ENCODE measurements at places on chromosomes 5 and 9. TPM values are rescaled to one million over a fixed set of nuclear protein-coding genes. Genes with fewer than 3 reads are reported as not detected.

DNA sequence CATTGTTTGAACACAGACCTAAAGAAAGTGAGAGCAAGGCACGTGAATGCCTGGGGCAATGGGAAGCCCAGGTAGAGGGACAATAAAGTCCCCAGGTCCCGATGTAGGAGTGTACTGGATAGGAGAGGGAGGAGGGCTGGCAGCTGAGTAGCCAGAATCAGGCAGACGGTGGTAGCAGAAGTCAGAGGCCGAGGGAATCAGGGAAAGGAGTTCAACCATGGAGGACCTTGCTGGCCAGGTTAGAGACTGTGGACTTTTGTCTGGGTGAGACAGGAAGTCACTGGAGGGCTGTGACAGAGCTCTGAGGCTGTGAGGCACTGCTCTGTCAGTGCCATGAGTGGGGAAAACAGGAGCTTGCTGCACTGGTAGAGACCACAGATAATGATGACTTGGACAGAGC is 248.2 kb downstream of the EFNA5 start:
- DNase-seq = no peak

DNA sequence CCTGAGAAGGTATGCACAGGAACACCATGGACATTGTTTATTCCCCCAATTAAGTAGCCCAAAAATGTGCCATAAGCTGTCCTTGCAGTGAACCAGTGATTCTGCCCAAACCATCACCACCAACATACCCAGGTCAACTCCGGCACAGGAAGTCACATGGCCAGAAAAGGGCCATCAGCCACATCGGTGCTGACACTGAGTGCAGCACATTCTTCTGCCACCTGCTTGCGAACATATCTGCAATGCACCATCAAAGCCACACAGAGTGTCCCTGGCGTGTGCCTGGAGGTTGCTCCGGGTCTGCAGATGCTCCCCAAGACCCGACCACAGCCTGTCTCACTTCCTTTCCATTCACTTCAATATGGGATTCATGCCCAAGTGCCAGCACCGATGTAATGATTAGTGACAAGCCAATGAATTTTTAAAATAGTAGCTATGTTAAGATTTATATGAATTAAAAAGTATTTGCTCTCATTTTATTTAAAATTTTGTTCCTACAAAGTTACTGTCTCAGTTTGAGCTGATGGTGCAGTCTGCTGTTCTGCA is 37.6 kb downstream of the SYK start:
- DNase-seq = no peak

DNA sequence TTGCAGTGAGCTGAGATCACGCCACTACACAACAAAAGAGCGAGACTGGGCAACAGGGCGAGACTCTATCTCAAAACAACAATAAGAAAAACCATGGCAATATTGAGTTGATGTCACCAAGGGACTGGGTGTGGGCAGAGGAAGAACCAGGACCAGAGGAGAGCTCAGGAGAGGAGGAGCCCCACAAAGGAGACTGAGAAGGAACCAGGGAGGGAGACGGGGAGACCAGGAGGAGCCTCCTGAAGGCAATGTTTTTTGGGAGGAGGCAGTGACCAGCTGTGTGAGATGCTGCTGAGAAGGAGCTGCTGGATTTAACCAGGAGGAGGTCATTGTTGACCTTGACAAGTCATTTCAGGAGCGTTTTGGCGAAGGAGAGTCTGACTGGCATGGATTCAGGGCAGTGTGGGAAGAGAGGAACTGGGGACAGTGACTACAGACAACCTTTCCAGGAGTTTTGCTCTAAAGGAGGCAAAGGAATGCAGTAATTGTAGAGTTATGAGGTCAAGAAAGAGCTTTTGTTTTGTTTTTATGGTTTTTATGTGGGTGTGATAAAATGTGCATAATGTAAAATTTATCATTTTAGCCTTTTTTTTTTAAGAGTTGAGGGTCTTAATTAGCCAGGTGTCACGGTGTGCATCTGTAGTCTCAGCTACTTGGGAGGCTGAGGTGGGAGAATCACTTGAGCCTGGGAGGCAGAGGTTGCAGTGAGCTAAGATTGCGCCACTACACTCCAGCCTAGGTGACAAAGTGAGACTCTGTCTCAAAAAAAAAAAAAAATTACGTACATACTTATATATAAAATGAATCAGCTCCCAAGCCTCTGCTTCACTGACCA is 17.9 kb downstream of the TRUB2 start:
- no peak for DNase-seq

DNA sequence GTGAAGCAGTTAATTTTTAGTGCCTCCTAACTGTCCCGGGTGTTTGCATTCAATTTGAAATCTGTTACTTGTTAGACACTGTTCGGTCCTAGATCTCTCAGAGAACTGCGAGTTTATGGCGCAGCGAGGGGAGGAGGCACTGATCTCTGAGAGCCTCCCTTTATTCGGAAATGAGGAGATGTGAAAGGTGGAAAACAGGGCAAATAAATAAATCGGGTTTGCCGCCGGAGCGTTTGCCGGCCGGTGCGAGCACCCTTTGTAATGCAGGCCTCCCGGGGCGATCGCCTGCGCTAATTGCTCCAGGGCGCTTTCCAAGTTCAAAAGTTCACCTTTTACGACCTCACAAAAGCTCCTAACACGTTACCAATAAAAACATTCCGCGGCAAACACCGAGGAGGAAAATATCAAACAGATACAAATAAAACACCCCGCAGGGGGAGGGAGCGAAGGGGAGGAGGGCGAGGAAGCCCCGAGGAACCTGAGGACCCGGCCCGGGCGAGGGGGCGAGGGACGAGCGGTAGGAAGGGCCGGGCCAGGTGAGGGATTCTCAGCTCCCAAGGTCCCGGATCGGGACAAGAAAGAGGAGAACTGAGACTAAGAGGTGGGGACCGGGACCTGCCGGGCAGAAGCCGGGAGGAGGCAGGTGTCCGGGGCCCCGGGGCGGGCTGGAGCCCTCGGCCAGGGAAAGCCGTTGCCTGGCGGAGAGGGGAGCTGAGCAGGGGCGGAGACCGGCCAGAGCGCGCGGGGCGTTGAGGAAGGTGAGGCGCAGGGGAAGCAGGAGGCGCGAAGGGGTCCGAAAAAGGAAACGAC is 1.4 kb downstream of the NR6A1 start:
- DNase-seq = peak; percentile 36

DNA sequence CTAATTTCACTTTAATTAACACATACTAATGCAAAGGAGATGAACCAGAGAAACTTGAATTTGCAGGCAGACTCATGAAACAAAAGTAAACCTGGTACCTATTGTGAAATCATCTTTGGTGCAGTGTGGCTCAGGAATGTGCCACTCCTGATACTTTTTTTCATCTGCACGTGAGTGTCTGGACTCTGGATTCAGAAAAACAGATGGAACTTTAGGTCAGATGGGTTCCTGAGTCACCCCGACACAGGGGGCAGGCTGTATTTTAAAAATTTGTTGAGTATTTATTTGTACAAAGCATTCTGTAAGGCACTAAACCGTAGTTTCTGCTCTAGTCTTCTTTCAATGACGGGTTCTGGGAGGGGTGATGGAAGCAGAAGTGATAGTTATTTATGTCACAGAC is 52.2 kb upstream of the TUT7 start:
- DNase-seq = no peak

DNA sequence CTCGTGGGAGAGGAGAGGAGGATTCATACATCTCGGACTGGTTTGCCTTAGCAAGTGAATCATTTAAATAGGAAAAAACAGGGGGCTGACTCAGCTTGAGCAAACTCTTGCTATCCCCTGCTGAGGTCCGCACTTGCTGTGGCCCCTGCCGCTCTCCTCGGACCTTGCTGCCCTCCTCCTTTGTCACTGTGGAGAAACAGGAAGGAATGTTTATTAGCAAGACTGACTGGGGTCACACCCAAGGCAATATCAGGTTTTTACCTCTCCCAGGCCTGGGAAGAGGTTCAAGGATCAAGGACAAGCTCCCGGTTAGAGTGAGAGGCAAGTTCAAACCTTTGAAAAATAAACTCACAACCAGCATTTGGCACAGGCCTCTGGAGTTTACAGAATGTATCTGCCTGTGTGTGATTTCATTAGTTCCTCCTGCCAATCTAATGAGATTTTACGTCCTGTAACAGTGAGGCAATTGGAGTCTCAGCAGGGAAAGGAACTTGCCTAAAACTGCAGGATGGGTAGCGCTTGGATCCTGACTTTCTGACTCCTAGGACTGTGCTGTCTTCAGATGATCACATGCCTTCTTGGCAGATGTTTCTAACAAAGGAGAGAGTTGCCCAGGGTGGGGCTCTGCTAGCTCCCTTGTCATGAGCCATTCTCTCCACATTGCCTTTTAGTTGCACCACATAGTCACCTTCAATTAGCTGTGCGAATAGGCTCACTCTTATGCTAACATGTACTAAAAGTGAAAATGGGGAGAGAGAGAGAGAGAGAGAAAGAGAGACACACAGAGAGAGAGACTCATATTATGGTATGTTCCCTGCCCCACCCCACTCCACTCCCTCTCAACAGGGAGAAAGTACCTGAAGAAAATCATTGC is 108.6 kb upstream of the CDKN2B start:
- no peak for DNase-seq

DNA sequence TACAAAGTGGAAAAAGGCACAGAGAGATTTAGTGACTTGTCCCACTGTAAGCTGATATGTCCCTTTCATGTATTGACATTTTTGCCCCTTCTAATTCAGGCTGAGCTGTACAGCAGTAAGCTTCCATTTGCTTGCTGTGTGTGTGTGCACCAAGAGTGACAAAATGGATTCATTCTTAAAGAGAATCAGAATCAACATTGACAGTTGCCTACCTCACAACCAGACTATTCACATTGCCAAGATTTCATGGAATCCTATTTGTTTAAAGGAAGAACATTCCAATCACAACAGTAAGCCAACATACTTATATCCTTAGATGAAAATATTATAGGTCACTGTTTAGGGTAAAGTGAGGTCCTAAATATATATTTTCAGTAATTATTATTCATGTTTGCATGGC is 102.6 kb downstream of the TMEM232 start:
- no peak for DNase-seq

GRCh38 chr9:120916991-120917880 is 9.4 kb downstream of the TRAF1 start:
- DNase-seq = no peak

DNA sequence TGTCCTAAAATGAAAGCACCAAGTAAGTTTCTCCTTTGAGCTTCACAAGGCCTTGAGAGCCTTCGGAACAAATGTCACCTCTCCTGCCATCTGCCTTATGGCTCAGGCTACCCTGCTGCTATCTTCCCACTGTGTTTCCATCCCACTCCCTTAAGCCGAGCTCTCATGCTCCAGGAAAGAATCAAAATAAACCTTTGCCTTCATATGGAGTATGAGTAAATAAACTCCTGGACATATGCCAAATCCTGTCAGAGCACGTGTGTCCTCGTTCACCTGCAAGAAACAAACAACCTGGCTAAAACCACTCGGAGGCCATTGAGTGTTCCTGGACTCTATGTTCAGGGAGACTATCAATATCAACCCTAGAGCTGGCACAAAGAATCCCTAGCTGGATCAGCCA is 122.3 kb upstream of the CCDC112 start:
- DNase-seq = no peak

- DNase-seq = no peak
Observed at GRCh38 chr5:67857502-67857901, 358.1 kb upstream of the PIK3R1 start.

DNA sequence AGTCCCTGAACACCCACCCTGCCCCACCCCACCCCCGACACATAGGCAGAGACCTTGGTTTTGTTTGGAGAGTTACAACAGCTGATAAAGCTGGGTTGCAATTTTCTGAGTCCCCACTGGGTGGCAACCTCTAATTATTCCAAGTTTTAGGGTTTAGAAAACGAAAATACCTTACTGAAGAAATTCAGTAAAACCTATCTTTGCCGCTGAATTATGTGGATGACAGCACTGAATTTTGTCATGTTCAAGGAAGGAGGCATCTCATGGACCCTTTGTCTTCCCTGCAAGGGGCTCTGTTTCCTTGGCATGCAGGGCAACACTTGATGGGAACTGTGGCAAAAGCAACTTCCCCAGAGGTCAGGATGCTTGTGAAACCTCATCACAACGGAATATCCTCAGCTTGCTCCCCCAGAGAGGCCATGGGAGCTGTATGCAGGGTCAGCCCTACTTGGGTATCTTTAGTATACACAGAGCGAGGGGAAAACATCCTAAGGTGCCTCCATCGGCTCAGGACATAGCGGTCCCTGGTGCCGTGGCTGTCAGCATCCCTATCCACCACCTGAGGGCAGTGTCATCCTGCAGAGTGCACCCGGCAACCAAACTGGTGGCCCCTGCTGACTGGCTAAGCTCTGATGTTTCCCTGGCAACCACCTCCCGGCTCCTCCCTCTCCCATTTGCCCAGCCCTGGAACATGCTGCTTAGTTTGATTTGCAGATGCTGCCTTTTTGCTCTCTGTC is 123.1 kb downstream of the RXRA start:
- peak; percentile 94 for DNase-seq

DNA sequence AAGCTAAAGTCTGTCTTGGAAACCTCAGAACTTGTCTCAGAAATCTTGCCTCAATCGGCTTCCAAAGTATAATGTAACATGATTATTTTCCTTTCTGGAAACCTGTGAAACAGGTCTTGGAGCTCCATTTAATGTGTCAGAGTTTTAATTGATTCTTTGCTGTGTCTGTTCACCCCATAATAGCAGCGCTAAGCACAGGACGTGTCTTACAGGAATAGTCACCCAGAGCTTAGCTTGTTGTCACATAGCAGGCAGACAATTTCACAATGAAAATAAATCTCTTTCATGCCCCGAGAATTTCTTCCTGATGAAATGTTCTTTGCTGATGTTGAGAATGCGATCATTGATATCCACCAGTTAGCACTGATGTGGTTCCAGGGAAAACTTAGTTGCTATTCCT is 40.2 kb upstream of the PTPN3 start:
- DNase-seq = no peak

GRCh38 chr5:141514330-141515133 is 25.7 kb downstream of the PCDHGC5 start:
- no peak for DNase-seq

GRCh38 chr9:74275872-74276508 is 221.1 kb upstream of the RORB start:
- DNase-seq = no peak

DNA sequence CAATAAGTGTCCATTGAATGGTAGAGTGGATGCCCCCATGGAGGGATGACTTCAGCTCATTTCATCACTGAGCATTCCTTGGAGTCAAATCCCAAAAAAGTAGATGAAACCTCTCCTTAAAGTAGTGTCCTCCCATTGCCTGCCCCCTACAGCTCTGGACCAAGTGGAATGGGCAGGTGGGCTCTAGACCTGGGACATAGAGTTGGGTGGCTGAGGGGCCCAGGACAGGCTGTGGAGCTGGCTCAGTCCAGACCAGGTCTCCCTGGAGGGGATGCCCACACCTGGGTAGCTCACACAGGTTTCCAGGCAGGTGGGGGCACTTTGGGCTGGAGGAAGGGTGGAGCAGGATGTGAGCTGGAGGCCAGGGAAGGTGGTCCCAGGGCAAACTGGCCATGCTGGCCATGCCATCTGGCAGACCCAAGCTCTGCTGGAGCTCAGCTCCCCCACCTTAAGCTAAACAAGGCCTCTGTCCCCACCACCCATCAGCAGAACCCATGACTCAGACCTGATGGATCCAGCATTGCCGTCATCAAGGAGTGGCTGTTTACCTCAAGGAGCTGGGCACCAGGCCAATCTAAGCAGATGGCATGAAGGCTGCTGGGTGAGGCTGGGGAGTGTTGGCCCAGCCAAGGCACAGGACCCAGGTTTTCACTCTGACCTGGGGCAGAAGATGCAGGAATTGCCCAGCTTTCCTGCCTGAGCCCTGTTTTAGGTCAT is 6.2 kb upstream of the SPINK4 start:
- no peak for DNase-seq

NR4A3 gene
- 9.1 TPM for total RNA-seq

OR1J2 gene
- total RNA-seq = not detected

FGF1 gene
- 45.0 TPM for total RNA-seq

CEL gene
- 3.0 TPM for total RNA-seq

DROSHA gene
- 35.8 TPM for total RNA-seq

CARTPT gene
- not detected for total RNA-seq

HACD4 gene
- 0.64 TPM for total RNA-seq

MLANA gene
- total RNA-seq = not detected
